ENCODE measurements at places on chromosomes 5 and 9.

DNA sequence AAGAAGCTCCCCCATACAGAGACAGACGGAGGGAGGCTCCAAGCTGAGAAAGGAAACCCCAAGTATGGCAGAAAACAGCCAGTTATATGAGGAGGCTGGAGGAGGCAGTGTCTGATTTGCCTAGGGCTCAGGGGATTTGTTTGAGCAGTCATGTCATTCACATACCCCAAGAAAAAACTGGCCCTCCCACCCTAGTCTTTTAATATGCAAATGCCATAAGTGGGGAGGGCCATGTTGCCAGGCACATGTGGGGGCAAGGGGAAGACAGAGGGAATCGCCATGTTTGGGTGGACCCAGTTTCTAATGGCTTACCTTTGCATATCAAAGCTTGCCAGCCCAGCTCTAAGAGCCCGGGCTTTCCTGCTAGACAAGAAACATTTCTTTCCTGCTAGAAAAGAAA is 1163.8 kb downstream of the TAF11L14 start:
- no peak for DNase-seq

DNA sequence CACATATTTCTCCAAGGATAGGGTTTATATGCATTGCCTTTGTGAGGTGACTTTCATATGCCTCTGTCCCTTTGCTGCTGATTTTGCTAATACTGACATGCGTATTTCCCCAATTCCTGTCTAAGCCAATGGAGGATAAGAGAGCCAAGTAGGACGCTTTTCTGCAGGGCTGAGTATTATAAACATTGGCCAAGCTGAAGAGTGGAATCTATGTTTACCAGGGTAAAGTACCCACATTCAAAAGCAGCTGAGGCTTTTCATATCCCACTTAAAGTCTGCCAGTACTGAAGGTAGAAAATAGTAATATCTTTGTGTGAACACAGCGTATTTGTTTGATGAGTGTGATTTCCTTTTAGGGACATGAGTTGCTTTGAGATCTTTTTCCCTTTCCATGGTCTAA is 128.8 kb upstream of the GPR151 start:
- DNase-seq, result no peak

DNA sequence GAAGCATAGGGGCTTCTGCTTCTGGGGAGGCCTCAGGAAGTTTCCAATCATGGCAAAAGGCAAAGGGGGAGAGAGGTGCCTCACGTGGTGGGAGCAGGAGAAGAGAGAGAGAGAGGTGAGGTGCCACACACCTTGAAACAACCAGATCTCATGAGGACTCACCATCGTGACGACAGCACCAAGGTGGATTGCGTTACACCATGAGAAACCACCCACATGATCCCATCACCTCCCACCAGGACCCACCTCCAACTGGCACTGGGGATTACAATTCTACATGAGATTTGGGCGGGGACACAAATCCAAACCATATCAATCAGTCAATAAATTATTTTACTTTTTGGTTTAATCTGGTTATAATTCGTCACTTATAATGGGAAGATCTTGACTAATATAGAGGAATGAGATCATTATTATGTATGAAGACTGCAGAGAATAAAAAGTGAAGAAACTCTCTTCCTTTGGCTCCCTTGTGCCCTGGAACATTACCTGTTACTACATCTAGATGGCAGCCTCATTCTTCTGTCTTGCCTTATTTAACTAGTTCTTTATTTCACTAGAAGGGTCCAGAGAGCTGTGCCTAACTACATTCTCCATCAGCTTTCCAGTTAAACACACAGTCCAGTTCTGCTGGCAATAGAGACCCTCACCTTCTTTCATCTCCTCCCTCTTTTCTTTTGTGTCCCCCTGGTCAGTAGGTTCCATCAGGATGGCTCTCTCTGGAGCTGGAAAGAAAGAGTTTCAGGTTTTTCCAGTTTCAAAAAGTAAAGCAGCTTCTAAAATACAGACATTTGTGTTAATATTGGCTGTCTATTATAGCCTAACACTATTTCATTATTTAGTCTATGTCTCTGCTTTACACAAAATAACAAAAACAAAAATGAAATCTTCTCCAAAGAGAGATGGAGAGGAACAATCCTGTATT is 21.7 kb upstream of the SPINK7 start:
- peak; percentile 4 for DNase-seq

GRCh38 chr9:127561491-127562278 is 50.4 kb upstream of the STXBP1 start:
- DNase-seq, result peak; percentile 68

DNA sequence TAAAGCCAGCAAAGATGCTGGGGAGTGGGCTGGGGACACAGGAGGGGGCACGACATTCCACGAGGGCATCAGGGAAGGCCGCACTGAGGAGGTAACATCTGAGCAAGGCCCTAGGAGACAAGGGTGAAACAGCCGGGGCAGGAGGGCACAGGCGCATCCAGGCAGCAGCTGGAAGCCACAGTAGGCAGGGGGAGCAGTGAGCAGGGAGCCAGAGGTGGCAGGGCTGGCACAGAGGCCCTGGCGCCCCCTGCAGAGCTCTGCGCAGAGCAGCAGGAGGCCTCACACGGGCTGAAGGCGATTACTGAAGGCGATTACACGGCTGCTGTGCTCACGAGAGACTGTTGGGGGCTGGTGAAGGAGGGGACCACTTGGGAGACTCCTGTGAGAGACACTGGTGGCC is 15.4 kb downstream of the LMAN2 start:
- DNase-seq, result no peak

- peak; percentile 39 for DNase-seq
Measured at GRCh38 chr9:121359351-121360294, 10.4 kb downstream of the STOM start.

GRCh38 chr5:157476702-157477408 is 16.8 kb downstream of the NIPAL4 start:
- DNase-seq, result peak; percentile 86

DNA sequence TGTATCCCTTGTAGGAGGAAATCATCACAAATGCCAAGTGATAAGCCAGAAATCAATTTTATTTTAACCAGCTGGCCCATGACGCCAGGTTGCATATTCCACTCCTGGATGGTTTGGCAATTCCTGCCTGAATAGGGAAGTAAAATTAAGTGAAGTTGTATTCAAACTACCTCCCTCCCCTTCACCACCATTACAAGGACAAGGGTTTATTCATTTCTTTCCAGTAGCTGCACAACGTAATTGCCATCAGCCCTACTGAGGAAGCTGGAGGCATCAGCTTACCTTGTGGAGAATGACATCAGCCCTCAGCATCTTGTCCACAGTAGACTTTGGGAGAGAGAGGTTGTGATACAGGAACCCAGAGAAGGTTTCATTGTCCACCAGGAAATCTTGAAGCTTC is 66.6 kb downstream of the ABCA1 start:
- no peak for DNase-seq

DNA sequence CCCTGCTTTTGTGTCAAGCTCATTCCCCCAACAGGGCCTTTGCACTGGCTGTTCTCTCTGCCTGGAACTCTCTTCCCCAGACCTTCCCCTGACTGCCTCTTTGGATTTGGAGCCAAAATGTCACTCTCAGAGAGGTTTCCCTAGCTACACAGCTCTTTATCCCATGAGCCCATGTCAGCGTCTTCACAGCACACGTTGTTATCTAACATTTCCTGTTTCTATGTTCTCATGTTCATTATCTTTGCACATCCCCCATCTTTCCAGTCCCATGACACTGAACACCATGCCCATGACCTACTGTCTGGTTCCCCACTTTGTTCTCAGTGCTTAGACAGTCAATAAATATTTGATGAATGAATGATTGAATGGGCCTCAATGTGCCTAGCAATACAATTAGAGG is 26.3 kb upstream of the ARSI start:
- DNase-seq, result no peak

All from tongue (tissue), 3 donors.